ENCODE measurements at places on chromosomes 4 and X.
A peak's percentile ranks its signal among the peaks of the same experiment; 100 is the strongest.

GRCh38 chr4:29853833-29854232, 866.3 kb upstream of the PCDH7 start:
- DNase-seq = no peak

GRCh38 chr4:181148470-181148869, 1094.7 kb upstream of the TENM3 start:
- DNase-seq = no peak

GRCh38 chr4:156475322-156475721, 496.3 kb downstream of the PDGFC start:
- peak; percentile 62 for DNase-seq

GRCh38 chrX:11097933-11098332, 13.2 kb upstream of the HCCS start:
- no peak for DNase-seq

GRCh38 chrX:11932423-11932822, 174.4 kb downstream of the MSL3 start:
- no peak for DNase-seq

DNA sequence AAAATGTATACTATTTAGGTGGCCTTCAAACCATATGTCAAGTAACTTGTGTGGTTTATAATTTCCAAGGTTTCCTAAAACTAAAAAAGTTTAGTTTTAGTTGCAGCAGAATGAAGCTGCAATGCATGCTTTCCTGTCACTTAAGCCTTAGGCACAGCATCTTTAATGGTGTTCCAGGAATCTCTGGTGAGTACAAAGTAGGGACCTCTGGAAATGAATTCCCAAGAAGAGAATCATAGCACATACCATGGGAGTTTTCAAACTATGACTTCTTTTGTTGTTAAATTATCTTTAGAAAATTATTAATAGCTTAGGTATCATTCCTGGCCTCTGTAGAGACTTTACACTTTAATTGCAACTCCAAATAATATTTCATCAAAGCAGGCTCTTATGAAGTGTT, 1005.9 kb upstream of the PABPC4L start:
- DNase-seq = no peak

DNA sequence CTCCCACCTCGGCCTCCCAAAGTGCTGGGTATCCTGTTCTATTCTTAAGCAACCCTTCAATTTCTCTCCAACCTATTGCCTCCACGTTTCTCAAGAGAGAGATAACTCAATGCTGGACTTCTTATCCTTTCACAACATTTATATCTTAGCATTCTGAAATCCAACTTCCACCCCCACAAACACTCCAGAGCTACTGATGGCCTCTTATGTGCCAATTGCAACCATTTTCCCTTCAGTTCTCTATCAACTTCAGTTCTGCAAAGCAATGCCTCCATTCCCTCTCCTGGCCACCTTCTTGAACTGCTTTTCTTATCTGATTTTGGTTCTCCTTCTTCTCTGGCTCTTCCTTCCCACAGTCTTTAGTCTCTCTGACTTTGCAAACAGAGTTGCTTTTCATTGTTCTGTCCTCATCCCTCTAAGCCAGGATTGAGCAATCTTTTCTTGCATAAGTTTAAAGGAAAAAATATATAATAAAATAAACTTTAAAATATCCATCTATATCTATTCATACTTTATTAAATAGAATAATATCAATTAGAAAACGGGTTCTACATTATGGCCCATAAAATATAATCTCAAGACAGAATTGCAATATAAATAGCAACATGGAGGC, 3.6 kb upstream of the STBD1 start:
- no peak for DNase-seq

GRCh38 chr4:132108784-132109183, 1040.3 kb upstream of the PCDH10 start:
- peak; percentile 52 for DNase-seq

DNA sequence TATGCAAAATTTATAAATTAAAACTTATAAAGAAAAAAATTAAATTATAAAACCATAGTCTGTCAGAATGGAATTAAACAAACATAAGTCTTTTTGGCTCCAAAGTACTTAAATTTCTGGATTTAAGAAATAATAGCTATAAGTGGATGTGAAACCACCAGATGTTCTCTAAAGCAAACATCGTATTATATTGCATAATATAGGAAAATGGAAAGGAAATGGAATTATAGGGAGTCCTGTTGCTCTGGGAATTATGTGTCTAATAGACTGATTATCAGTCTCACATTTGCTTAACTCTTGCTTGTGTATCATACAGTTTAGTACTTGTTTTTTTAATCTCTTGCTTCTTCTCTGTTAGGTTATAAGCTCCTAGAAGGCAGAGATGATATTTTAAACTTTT, 819.2 kb downstream of the RAPGEF2 start:
- no peak for DNase-seq

DNA sequence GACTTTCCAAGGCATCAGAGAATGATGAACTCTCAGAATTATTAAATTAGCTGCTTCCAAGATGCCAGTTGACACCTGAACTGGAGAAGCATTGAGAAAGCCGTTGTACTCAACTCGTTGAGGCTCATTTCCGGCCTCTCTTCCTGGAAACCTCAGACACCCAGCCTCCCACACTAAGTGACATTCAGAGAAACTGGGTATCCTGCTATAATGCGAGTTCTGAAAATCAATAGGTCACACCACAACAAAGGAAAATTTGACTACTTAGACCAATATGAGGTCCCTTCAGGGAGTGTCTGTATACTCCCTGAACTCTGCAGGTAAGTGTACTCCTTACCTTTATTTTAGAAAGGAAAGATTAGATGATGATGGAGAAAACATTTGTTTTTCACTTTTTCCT, 51.2 kb downstream of the ENPEP start:
- DNase-seq = no peak

GRCh38 chrX:72276478-72276953, 532 bp downstream of the RPS4X start:
- DNase-seq = no peak

GRCh38 chrX:145735036-145735435, 82.6 kb upstream of the SLITRK2 start:
- peak; percentile 25 for DNase-seq

- DNase-seq = peak; percentile 16
These were observed 52.3 kb downstream of the PALLD start for GRCh38 chr4:168549143-168549542.
